ENCODE measurements at places on chromosomes 11 and 22.

DNA sequence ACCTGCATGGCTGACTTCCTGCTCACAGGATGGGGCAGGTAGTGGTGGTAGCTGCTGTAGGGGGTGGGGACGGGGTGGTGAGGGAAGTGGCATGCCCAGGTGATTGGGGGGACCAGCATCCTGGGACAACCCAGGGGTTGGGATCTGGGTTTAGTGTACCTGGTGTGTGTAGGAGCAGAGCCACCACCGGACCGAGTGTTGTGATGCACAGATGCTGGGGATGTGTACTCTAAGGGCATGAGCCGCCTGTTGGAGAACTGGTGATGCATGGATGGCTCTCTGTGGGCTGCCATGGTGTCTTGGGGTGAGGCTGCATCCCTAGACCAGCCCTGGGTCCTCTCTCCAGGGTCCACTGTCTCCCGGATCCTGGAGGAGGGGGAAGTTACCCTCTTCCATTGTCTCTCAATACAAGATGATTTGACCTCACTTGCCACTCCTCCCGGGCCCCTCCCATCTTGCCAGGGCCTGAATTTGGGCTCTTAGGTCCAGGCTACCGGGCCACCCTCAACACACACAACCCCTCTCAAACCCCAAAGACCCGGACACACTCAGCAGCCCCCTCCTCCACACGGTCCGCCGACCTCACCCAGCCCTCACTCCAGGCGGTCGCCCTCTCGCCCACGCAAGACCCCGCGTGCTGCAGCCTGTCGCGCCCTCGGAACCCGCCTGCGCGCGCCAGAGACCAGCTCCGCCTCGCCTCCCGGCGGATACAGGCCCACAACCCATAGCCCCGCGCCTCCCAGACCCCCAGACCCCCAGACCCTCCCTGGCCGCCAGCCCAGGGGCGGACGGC is 619 bp downstream of the LRRC75B start:
- DNase-seq = no peak

- DNase-seq = no peak
Measured at GRCh38 chr11:134944986-134945385, 532.9 kb upstream of the B3GAT1 start.

DNA sequence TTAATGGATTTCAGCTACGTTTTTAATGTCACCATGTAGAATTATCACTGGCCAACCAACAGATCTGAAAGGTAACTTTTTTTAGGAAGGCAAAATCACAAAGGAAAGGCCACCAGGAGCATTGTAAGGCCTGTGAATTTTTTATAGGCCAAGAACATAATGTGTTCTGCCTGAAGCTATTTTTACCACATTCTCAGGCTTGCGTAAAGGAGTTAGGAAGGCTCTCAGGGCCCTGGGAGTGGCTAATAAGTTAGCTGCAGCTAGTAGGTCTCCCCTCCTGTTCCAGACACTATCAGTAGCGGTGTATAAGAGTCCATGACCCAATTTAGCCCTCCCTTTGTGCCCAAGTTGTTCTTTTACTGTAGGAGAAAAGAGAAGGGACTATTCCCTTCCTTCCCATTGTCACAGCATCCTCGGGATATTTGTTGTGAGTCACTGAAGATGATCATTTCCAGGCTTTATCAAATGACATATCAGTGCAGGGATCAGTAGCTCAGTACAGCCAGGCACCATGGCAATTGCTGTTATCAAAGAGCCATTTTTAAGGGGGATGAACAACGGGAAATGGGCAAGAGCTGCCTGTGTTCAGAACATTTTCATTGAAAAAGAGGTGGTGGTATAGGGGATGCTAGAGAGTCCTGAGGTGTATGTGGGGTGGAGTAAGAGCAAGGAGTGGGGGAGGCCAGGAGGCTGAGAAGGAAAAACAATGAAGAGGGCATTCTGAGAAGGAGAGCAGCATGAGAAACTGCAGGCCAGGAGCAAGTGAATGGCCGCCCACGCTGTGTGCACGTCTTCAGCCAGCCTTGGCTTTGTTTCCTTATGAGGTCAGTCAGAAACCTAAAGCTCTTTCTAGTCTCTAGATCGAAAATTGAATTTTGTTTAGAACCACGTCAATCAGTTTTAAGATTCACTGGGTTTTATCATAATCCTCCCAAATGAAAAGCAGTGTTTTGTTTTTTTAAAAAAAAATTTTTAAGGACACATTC is 940.3 kb downstream of the NTM start:
- no peak for DNase-seq

- no peak for DNase-seq
Measured at GRCh38 chr11:2462543-2462985, 17.8 kb downstream of the KCNQ1 start.

DNA sequence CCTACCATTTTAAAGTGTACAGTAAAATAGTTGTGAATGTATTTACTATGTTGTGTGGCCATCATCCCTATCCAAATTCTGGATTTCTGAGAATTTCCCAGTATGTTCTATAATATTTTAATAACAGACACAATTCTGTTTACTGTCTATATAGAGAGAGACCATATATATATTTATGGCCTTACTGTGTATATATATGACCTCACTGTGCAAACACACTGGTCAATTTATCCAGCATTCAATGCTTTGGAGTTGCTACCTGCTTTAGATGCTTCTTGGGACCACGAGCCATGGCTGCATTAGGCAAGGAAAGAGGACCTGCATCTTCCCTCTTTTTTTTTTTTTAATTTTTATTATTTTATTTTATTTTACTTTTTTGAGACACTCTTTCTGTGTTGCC is 40.2 kb downstream of the SWAP70 start:
- no peak for DNase-seq

DNA sequence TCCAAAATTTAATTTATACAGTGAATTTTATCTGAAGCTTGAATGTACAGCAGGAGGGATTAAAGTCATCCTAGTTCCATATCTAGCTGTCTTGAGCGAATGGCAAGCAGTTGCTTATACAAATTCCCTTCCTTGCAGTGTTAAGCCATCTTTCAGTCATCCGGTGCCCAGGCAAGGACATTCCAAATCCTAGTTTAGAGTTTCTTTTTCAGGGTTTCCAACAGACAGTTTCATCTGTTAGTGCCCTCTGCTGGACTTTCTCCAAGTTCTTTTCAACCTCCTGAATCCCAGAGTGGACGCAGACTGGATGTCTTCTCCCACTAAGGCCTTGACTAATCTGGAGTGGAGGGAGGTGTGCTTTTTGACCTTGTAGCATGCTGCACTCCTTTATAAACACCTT is 45.4 kb downstream of the GRAMD1B start:
- DNase-seq = no peak

DNA sequence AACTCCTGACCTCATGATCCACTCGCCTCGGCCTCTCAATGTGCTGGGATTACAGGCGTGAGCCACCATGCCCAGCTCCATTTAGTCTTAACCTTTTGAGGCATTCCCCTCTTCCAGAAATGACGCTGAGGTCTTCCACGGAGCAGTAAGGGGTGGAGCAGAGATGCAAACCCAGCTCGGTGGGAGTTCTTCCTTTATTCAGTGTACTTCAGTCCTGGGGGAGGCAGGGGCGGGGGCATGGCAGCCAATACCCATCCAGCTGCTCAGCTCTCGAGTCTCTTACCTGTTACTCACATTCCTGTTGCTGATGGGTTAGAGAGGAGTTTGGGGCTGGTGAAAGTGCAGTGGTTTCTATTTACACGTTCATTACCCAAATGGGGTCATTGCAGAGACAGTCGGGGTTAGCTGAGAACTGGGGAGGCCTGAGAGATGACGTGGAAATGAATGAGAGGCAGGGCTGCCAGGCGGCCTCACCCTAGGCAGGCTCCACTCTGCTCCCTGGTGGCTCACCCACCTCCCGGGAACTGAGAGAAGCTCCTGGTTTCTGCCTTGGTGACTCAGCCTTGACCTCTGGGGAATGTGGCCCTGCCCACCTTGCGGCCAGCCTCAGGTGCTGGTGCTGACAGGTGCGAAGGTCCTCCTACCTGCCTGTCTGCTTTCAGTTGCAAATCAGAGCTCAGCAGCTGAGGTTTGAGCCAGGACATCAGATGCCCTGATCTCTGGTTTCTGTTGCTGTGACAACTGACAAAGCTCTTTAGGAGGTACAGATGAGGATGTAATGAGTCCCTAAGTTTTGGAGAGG is 13.4 kb upstream of the ST14 start:
- no peak for DNase-seq

- no peak for DNase-seq
Measured at GRCh38 chr22:41425660-41426365, 20.8 kb downstream of the TOB2 start.

DNA sequence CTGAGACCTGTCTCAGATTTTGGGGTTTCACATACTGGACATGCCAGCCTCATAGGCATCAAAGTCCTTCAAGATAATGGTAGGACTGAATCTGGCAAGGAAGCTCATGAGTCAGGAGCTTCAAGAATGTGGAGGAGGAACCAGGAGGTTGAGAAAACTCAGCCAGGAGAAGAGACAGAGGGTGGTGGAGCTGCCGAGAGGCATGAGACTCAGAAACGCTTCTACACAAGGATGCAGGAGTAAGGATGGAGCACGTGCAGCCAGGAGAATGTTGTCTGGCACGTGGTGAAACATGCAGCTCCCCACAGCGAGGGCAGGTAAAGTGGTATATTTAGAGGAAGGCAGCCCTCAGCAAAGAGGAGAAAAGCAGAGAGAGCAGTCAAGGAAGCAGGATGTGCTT is 148.7 kb upstream of the ISX start:
- no peak for DNase-seq

DNA sequence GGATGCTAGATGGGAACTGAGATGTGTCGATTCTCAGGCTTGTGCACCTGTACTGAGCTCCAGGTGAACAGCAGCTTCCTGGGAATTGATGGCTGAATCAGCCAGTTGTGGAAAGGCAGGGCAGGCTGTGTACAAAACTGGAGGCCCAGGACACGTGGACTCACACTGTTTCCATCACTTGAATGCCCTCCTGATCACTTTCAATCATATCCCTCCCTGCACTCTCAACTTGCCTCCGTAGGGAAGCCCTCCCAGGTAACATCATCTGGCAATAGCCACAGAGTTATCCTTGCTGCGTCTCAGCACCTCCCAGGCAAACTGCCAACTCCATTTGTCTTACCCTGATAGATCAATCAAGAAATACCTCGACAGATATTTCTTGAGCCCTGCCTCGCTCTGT is 10.1 kb downstream of the FAM83F start:
- DNase-seq = no peak

- DNase-seq = no peak
Measured at GRCh38 chr11:115276191-115276590, 228.0 kb downstream of the CADM1 start.

DNA sequence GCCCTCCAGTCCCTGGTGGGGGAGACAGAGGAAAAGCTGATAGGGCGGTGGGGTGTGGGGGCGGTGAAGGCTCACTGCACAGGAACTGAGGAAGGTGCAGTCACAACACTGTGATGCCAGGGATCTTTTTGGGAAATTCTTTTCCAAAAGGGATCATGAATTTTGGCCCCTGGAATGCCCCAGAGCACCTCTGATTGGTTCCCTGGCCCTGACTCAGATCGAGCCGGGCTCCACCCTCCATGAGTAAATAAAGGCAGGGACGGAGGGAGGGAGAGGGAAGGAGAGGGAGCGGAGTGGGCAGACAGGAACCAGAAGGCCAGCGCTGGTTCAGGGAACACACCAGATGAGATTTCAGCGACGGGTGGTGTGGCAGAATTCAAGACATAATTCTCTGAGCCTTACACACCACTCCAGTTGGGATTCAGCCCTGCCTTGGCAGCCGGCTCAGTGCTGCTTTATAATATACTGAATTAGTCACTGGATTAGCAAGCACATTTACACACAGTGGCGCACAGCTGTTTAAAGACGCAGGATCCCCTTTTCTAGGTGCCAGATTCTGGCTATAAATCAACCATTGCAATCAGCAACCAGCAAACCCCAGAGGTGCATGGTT is 80.3 kb downstream of the ETS1 start:
- DNase-seq = peak; percentile 51

DNA sequence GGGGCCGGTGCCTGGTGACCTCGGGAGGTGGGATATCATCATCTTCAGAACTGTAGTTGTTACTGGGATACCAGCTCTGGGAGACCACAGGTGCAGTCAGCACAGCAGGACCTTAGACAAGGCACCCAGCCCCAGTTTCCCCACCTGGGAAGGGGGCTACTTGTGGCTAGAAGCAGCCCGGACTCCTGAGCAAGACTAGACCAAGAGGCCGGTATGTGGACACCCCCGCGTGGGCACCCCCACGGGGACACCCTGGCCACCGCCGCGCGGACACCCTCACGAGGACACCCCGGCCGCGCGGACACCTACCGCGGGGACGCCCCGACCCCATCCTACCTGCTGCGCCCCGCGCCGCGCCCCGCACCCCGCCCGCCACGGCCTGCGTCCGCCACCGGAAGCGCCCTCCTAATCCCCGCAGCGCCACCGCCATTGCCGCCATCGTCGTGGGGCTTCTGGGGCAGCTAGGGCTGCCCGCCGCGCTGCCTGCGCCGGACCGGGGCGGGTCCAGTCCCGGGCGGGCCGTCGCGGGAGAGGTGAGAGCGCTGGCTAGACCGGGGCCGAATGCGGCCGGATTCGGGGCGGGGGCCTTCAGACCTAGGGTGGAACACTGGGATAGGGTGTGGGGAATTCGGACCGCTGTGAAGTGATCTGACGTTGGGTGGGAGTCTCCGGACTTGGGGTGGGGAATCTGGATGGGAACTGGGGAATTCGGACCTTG is at the start of the genes COMT and TXNRD2:
COMT (plus strand) TSS at position 408 of the 718 bp plus-strand sequence. CDS start 20,755 bp downstream, outside the sequence.
TXNRD2 (minus strand) TSS at position 454 of the 718 bp plus-strand sequence; CDS start at position 439, 15 bp downstream.
- DNase-seq = peak; percentile 35

GRCh38 chr22:42340829-42341383 is 70.5 kb upstream of the TCF20 start:
- DNase-seq = no peak

DNA sequence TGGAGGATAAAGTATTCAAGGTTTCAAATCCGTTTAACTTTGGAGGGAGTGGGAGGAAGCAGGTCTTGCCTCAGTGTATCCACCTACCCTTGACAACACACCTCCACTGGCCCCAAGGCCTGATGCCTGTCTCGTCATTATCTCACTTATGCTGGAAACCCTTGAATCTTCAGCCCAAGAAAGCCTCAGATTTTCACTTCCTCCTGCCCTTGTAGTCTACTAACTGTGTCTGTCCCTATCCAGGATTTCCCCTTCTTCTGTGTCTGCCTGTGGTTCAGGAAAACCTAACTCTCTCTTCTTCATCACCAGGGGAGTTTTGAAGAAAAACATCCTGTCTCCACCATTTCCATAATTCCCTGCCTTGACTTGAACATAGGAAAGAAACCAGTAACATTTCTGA is 56.1 kb downstream of the SYT9 start:
- DNase-seq = no peak

DNA sequence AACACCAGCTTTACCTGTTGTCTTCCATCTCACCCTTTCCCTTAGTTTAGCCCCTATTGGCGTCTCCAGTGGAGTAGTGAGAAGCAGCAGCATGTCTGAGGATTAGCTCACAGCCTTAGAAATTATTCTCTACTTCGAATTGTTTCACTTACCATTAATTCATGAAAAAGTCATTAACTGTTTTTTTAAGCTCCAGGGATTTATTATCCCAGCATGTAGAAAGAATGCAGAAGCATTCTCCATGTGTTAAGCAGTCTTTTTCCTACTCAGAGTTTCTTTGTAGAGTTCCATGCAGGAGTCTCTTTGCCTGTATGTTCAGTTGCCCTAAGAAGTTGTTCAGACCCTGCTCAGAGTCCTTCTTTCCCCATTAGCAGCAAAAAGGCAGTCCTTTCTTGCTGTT is 137.9 kb upstream of the RASSF10 start:
- no peak for DNase-seq

GRCh38 chr22:25774575-25775026 is 32.6 kb downstream of the MYO18B start:
- no peak for DNase-seq

GRCh38 chr11:117045196-117045595 is 53.0 kb downstream of the SIK3 start:
- DNase-seq = no peak
